ENCODE measurements at places on chromosomes 16 and 17. TPM values are rescaled to one million over a fixed set of nuclear protein-coding genes. Genes with fewer than 3 reads are reported as not detected.

GRCh38 chr17:61412860-61413660 lies 13.4 kb downstream of the TBX2 start:
- no peak for DNase-seq

DNA sequence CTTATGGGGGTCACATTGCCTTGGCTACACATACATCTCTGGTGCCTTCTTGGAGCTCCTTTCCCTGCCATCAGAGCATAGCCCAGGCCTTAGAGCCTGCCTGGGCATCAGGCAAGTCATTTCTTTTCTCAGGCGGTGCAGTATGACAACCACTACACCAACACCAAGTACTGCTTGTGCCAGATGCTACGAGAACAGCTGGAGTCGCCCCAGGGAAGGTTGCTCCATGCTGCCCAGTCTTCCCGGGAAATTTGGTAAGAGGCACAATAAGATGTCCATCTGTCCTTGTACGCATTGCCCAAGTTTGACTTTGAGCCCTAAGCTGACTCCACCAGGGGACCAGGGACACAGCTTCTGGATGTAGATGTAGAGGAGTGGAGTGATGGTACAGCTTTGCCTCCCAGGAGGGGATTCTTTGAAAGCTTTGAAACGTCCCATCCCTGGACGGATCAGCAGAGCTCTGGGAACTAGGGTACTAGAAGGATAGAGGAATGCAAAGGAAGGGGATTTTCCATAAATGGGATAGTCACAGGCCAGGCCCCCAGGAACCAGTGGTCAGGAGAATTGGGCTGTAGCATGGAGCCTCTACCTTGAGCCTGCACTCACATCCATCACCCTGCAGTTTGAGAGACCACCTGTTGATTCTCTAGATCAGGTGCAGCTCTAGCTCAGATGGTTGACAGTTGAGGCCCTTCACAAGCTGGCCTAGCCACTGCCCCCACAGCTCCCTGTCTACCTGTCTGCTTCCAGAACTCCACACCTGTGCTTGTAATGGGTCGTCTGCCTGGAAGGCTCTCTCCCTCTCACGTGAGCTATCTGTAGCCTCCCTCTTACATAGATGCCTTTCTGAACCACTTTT lies 11.0 kb upstream of the NFATC3 start:
- DNase-seq, result no peak

DNA sequence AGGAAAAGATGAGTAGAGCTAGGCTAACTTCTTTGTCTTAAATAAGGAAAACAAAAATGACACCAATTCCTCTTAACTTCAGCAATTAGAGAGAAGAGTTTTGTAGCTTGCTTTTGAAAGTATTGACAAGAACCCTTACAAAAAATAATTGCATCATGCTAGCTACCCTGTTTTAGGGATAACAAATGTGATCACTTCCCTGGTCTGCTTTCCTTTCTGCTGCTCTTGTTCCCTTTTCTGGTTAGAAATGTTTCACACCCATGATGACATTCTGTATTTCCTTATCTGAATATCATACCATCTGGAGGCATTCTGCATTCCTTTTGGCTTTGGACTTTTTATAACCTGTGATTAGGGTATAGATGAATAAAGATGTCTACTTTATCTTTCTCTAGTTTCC lies 9.9 kb upstream of the SMIM36 start:
- DNase-seq, result no peak

GRCh38 chr17:77433385-77434135 lies 292.8 kb downstream of the SEC14L1 start:
- no peak for DNase-seq

DNA sequence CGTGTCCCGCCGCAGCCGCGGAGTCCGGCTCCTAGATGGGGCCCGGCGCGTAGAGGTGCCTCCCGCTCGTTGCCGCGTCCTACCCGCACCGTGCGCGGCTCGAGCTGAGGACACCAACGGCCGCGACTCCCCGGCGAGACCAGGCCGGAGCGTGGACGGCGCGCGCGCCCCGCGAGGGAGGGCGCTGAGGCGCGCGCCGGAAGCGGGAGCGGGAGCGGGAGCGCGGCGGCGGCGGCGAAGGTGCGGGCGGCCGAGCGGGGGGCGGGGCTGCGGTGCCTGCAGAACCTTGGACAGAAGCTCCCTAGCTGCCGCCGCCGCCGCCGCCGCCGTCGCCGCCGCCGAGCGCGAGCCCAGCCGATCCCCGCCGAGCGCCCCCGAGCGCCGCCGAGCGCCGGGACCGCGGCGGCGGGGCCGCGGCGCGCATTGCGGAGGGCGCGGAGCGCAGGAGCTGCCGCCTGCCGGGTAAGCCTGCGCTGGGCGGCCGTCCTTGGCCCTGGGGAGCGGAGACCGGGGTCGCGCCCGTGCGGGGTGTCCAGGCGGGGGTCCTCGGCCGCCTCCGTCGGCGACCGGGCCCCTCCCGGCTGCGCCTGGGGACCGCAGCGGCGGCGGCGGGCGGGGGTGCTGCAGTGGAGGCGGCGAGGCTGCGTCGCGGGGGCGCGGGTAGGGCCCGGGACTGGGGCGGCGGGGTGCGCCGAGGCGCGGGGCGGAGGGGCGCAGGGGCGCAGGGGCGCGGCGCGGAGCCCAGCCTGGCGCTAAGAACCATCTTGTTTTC lies at the start of gene CDK5R1:
Gene CDK5R1, plus strand, starts transcription at position 293 of the 772 bp plus-strand sequence. CDS start 628 bp downstream, outside the sequence.
- DNase-seq, result no peak

DNA sequence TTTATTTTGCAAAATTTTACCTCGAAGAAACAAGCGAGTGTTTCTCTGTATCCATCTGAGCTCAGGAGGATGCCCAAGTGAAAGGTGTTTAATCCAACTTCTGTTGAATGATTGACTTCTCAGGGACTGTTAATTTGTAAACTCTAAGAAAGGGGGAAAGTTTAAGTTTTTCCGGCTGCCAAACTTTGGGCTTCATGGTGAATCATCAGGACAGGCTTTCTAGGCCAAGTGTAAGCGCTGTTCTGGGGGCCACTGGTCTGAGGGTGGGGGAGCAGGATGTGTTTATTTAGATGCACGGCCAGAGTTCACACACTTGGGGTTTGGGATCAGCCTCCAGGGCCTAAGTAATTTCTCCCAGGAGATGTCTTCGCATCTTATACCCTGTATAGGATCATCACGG lies 110.4 kb downstream of the PITPNC1 start:
- DNase-seq, result no peak

MRPS23 gene
- total RNA-seq, result 50.3 TPM

Data from PC-9 (cell line).